Stimulated activated CD4-positive, alpha-beta T cell treated with anti-CD3 and anti-CD28 coated beads, Interleukin-15, amount 100 ng/mL, for 24 hours (primary cell): ENCODE measurements at places on chromosomes 5 and 9.

- DNase-seq, result no peak
Measured at GRCh38 chr5:14118551-14119320, 24.4 kb upstream of the TRIO start.

GRCh38 chr5:78560000-78560855, 88.3 kb downstream of the LHFPL2 start:
- no peak for DNase-seq

DNA sequence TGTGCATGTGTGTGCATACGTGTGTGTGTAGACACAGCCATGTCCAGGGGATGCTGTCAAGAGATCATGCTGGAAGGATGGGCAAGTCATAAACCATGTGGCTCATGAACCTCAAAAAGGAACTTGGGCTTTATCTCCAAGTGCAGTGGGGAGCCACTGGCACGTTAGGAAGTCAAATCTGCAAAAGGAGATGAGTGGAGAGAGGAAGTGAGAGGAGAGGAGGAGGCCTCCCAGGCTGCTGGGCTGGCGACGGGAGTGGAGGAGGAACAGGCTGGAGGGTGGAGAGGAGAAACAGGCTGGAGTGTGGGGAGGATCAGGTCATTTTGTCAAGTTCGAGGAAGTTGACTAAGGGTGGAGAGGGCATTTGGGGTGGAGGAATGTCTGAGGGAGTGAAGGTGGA, 29.2 kb upstream of the TIFAB start:
- DNase-seq, result no peak

DNA sequence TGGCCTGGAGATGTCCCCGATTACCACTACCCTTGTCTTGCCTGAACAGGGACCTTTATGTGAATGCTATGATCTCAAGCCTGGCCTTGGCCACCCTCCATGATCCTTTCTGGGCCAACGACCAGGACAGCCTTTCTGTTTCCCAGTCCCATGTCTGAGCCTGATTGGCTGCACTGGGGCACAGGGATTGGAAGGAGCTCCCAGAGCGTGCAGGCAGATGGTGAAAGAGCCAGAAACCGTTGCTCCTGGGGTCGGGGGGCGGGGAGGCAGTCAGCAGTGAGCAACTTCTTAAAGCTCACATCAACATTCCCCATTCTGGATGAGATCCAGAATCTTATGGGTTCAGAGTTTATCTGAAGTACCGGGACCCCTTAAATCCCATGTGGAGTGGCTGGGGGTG, 84.4 kb downstream of the INSYN2B start:
- DNase-seq, result no peak

- no peak for DNase-seq
Measured at GRCh38 chr5:71483355-71483754, 27.9 kb downstream of the BDP1 start.

GRCh38 chr9:76372336-76372735, 21.9 kb downstream of the RFK start:
- DNase-seq, result no peak

DNA sequence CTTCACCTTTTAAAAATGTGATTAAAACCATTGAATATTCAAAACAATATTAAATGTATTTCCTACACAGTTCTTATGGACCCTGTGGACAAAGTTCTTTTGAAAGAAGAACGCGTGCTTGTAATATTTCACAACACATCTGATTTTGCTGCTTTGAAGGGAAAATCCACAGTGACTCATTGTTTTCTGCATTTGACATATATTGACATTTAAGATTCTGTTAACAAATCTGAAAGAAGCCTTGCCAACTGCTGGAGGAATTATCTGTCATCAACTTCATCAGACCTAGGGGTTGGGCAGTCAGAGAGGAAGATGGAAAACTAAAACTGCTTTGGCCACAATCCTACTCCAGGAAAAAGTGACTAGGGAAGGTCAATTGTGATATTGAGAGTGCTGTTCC, 56.9 kb upstream of the RASEF start:
- no peak for DNase-seq

DNA sequence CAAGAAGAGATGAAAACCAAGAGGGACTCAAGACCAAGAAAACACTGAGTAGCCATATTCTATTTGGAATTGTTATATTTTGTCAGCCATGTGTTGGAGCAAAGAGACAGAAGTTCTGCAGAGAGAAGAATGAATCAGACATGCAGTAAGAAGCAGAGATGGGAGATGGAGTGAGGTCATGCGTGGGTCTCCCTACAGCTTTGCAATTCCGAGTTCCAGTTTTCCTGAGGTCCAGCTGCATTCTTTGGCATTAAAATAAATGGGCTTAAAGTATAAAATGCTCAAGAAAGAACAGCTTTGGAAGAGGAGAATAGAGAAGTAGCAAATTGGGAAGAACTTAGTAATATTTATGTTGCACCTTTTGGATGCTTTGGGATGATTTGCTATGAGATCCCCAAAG, 361.6 kb downstream of the NPR3 start:
- DNase-seq, result no peak

DNA sequence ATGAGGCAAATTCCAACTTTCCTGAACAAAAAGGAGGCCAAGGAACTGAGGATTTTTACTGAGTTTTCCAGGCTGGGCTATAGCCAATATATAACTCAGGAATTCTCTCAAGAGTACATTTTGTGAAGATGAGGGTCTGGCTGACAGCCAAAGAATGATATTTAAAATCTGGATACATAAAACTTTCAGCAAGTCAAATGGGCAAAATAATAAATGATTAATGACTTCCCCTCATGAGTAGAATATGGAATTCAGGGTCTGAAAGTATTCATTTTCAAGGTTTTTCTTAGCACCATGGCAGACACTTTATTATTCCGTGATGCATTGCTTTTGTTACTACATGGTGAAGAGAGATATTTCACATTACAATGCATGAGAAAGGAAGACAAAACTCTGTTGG, 7.8 kb downstream of the FAM81B start:
- no peak for DNase-seq

DNA sequence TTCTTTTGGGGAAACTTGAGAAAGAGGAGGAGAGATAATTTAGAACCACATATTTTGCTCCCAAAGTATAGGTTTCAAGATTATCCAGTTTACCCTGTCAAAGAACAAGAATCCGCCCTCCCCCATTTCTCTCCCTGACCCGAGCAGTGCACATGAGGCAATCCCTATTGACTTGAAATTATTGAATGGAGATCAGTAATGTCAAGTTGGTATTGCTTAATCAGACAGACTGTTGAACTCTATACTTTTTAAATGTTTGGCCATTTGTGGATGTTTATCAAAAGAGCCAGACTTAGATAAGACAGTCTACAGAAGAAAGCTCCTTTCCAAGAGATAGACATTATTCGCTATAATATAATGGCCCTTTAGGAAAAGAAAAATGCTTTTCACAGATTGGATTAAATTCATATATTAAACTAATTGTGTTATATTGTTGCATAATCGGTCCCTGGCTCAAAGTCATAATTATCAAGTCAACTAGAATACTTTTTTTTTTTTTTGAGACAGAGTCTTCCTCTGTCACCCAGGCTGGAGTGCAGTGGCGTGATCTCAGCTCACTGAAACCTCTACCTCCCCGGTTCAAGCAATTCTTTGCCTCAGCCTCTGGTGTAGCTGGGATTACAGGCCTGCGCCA, 5.3 kb downstream of the SLC25A25 start:
- no peak for DNase-seq

- no peak for DNase-seq
Measured at GRCh38 chr5:175811589-175811988, 59.8 kb upstream of the CPLX2 start.

DNA sequence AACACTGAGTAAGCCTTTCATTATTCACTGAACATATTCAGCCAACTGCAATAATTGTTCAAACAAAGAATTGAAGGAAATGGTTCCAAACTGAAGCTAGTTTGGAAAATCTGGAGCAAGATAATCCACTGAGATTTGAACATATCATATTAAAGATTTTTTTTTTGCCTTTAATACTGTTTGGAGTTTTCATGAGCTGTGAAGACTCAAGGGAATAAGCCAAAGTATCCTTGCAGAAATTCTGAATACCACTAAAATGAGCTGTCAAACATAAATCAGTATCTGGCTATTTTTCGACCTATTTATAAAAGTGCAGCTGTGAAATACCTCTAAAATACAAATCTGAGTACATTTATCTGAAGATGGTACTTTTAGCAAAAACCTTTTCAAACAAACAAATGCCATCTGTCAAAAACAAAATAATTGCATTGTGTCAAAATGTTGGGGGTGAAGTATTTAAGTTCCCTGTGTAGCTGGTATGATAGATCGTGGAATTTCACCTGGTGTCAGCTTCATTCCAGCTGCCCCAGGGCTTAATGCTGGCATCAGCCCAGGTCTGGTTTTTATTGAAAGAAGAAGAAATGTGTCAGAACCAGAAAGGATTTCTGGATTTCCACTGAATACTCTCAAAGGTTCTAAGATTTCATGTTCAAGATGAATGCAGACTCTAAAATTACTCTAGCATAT, 149.0 kb upstream of the GRAMD2B start:
- DNase-seq, result no peak

DNA sequence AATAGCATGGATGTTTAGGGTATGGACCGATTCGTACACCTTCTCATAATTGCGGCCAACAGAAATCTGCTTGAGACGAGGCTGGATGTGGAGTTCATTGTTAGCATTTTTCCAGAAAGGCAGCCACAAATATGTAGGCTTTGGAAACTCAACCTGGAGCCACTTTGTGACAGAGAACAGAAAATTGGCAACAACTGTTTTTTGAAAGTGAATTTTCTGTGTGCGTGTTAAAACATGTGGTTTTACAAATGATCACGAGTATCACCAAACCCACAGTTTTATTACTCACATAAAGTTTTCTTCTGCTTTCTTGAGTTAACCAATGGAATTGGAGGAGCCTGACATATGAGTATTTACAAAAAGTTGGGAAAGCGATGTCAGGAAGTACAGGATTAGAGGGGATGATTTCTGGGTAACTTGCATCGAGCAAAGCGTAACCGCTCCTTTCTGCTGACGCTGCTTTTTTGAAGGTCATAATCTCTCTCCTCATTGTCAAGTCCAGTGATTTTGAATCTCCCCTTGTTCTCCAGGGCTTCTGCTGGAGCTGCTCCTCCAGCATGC, 138.5 kb upstream of the TAF11L2 start:
- no peak for DNase-seq

DNA sequence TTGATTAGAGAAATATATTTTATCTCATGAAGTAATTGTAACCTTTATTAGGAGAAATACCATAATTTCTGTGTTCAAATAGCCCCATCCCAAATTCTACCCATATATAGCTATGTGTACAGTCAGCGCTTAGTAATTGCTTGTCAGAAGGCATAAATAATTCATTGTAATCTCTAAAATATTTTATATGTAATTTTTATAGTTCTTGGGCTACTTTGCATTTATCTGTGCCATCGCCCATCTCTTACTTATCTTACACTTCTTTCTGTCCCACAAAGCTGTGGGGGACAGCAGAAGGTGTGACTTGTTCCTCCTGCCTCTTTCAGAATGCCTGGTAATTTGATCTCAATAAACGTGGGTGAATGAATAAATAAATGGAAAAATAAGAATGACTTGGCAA, 5.5 kb downstream of the ADAMTSL1 start:
- no peak for DNase-seq

- DNase-seq, result no peak
Measured at GRCh38 chr9:78654324-78654723, 357.4 kb downstream of the PSAT1 start.

DNA sequence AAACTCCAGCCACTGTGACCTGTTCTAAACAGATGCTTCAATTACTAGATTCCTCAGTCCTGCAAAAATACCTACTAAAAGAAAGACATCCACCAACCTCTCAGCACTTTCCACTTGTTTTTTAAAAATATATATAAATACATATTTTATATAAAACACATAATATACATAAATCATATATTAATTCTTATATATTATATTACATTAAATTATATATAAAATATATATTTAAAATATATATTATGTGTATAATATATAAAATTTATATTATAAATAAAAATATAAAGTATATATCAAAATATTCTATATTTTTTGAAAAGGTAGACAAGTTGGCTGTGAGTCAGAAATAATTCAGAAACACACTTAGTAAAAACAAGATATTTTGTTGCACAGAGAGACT, 2371.8 kb upstream of the ACO1 start:
- DNase-seq, result no peak

- no peak for DNase-seq
Measured at GRCh38 chr5:95924720-95925377, 36.8 kb downstream of the ELL2 start.

- no peak for DNase-seq
Measured at GRCh38 chr9:16825971-16826625, 44.4 kb downstream of the BNC2 start.

GRCh38 chr9:89383721-89384300, 65.5 kb downstream of the SECISBP2 start:
- DNase-seq, result no peak

GRCh38 chr9:20732118-20732517, 48.1 kb downstream of the FOCAD start:
- no peak for DNase-seq

GRCh38 chr9:130340011-130340410, 74.5 kb downstream of the HMCN2 start:
- no peak for DNase-seq

DNA sequence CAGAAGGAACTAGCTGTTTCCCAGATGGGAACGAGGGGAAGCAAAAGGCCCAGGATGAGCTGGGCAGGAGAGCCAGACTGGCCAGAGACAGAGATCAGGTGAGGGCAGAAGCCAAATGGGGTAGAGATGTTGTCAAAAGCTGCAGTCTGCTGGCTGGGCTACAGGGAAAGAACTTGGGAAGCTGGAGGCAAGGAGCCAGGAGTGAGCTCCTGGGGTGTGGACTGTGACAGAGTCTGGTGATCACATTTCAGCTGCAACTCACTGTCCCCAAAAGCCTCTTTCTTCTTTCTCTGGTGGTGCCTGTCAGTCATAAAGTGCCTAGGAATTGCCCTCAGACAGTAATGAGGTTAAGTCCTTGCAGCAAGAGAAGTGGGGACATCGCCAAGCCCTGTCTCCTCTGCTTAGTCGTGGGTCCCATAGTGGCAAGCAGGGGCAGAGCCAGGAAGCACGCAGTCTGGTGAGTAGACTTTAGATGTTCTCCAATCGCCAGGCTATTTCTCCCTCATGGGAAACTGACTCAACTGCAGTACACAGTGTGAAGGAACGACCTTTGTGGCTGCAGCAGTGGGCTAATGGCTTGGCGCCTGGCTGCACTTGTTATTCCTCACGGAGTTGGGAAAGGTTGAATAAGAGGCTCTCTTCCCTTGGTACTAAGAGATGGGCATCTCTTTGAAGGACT, 2.5 kb upstream of the FSD1L start:
- DNase-seq, result no peak

DNA sequence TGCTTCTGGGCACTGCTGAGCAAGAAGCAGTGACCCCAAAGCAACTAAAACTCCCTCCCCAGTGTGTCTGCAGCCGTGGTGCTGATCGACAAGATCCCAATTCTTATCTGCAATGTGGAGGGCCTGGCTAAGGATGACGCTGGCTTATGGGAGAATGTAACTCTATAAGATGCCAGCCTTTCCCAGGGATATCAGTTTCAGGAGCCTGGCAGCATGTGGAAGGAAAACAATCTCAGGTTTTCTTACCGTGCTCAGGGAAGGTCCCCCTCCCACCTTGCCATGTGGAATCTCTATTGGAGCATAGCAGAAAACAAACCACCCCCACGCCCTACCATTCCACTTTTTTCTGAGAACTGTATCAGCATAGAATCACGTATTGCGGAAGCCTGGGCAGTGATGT, 87.7 kb upstream of the PTPN3 start:
- no peak for DNase-seq

- no peak for DNase-seq
Measured at GRCh38 chr5:90347462-90347861, 62.1 kb downstream of the CETN3 start.
